ENCODE measurements at places on chromosomes 4 and X.

DNA sequence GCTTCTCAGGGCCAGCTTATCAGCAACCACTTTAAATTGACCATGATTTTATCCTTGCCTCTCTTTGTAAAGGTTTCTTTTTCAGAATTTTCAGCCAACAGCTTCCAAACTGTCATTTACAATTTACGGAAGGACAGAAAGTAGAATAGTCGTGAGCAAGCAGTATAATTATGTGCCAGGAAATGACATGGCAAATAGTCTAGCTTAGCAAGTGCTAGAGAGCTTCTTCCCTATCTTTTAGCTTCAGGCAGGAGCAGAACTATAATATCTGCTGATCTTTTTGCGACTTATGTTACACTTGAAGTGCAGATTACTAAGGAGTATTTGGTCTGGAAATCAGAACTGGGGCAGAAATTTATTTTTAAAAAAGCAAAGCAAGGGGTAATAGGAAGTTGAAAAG, 123.0 kb upstream of the AP1S2 start:
- no peak for DNase-seq

DNA sequence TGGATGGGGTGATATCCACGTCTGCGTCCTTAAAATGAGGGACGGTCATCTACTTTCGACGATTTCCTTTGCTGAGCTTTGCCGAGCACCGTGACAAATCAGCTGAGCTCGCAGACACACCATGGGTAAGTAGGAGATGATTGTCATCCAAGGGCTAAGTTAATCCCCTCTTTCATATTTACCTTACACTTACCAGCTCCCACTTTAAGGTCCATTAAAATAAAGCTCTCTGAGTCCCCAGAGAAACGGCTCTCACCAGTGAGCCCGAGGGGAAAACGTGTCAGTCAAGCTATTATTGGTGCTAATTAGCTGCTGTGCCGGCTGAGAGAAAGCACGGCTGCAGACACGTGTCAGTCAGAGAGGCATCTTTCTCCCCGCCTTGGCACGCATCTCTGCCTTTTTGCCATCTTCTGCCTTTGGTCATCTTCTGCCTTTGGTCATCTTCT, 72.2 kb downstream of the CRLF2 start:
- no peak for DNase-seq

DNA sequence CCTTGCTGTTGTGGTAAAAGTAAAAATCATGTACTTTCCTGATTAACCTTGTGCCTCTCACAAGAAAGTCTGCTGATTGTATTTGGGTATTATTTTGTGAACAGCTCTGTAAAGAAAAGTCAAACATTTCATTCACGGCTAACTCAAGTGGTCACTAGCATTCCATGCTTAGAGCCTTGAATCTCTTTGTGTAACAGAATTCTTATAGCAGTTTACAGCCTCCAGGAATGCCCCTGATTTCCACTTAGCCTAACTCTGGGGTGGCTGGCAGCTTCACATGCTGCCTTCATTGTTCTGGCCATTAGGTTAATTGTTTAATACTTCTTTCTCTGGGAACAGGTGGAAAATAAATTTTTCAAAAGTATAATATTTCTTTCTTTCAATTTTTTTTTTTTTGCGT, 226.7 kb downstream of the RBMX2 start:
- no peak for DNase-seq

- DNase-seq, result no peak
Measured at GRCh38 chr4:185357211-185357610, 38.5 kb downstream of the LRP2BP start.

Data from GM12865 (cell line).